ENCODE measurements at places on chromosomes 11 and 22. TPM values are rescaled to one million over a fixed set of nuclear protein-coding genes. Genes with fewer than 3 reads are reported as not detected.
A peak's percentile ranks its signal among the peaks of the same experiment; 100 is the strongest.

DNA sequence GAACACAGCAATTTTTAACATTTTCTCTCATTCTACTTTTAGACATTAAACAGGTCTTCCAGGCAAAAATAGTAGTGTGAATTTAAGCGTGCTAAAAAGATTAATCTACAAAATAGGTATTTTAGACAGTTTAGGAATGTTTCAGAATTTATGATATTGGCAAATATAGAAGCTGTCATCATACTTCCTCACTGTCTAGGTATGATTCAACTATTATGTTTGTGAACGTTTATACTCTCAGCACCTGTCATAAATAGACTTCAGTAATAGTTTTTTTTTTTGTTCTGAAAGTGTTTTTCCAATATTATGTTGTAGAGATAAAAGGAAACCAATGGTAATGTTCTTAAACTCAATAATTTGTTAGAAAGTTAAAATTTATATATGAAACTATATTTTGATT, 103.0 kb downstream of the ARHGAP42 start:
- no peak for DNase-seq

DNA sequence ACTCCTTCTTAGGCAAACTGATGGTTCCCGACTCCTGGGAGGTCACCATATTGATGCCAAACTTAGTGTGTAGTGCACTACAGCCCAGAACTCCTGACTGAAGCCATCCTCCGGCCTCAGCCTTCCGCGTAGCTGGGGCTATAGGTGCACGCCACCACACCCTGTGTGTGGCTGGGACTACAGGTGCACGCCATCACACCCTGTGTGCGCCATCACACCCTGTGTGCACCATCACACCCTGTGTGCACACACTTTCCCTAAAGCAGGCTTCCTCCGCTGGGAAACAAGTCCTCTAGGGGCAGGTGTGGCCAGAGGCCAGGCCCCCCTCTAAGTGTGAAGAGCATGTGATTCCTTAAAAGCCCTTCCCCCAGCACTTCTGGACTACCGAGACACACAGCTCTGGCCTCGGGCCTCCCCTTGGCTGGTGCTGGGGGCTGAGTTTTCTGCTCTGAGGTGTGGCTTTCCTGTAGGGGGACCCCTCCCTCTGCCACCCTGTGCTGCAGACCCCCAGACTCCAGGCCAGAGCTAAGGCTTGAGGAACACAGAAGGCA, 81.7 kb downstream of the BCR start:
- DNase-seq, result no peak

DNA sequence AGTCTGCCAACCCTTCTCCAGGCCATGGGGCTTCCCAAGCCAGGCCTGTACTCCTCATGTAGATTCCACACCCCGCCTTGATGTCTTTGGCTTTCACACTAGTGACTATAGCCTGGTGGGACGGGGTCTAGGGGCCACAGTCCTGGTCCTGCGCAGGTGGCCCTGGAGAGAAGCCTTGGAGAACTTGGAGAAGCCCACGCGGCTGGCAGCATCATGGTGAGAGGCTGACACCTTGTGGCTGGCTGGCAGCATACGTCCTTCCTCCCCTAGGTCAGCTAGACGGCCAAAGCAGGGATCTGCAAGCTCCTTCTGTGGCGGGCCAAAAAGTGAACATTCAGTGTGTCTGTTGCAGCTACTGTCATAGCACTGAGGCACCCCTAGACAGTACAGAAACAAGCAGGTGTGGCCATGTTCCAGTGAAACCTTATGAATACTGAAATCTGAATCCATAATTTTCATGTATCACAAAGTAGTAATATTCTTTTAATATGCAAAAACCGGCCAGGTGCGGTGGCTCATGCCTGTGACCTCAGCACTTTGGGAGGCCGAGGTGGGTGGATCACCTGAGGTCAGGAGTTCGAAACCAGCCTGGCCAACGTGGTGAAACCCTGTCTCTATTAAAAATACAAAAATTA, 42.0 kb downstream of the FAM83F start:
- peak; percentile 43 for DNase-seq

Gene TYR
- not detected for total RNA-seq
